Endothelial cell of umbilical vein (primary cell): ENCODE measurements at places on chromosomes 6 and 20. TPM values are rescaled to one million over a fixed set of nuclear protein-coding genes. Genes with fewer than 3 reads are reported as not detected.

Gene RBPJL
- not detected in 2 replicates for polyA plus RNA-seq

Gene SLC32A1
- polyA plus RNA-seq, result 0.04 TPM in 1 of 2 replicates, not detected in the other

Gene RGS17
- 0.18 and 0.40 TPM in 2 replicates for polyA plus RNA-seq

GRCh38 chr6:45419571-45420082 is 41.9 kb upstream of the SUPT3H start:
- DNase-seq, result peak; percentile 22

DNA sequence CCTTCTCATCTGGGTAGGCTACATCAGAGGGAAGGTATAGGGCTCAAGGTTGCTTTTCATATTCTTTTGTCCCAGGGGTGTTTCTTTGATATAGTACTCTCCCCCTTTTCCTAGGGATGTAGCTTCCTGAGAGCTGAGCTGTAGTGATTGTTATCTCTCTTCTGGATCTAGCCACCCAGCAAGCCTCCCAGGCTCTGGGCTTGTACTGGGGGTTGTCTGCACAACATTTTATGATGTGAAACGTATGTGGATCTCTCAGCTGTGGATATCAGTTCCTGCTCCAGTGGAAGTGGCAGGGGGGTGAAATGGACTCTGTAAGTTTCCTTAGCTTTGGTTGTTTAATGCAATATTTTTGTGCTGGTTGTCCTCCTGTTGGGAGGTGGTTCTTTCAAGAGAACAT is 437.3 kb upstream of the SYNCRIP start:
- no peak for DNase-seq

- DNase-seq, result no peak
Observed at GRCh38 chr6:147226163-147226724, 22.0 kb downstream of the STXBP5 start.
